ENCODE measurements at places on chromosomes 1 and 21. TPM values are rescaled to one million over a fixed set of nuclear protein-coding genes. Genes with fewer than 3 reads are reported as not detected.

TGFB2 gene
- total RNA-seq = 0.14 TPM

CD52 gene
- 129 TPM for total RNA-seq

MYBPH gene
- total RNA-seq = not detected

DENND2C gene
- total RNA-seq = 0.31 TPM

MAP3K7CL gene
- total RNA-seq = 4.9 TPM

ISG20L2 gene
- total RNA-seq = 28.7 TPM
